ENCODE measurements at places on chromosomes 1 and 21. TPM values are rescaled to one million over a fixed set of nuclear protein-coding genes. Genes with fewer than 3 reads are reported as not detected.

Gene CHIA
- not detected for total RNA-seq

GRCh38 chr1:16129921-16130543 is 25.8 kb downstream of the EPHA2 start:
- DNase-seq = no peak
- H3K4me3 ChIP-seq = no peak overlapping the region
- no peaks in the 10 kb centered on the region for H3K36me3 ChIP-seq
- no peak overlapping the region for H3K27ac ChIP-seq

DNA sequence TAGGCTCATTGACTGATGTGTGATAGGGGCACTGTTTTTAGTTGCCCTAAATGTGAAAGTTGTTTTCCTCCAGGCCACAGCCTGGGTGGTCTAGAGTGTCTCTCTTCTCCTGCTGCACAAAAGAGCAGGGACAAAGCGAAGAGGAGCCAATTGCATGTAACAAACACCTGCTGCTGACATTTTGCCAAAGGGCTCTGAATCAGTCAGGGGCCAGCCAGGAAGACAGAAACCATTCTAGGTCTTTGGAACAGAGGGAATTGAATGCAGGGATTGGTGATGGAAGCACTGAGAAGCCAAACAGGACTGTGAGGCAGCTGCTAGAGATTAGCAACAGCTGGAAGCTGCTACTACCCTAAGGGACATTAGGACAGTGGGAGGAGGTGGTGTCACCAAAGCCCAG is 185.3 kb upstream of the POU3F1 start:
- peaks cover 17% of the 10 kb centered on the region for H3K27me3 ChIP-seq
- no peak overlapping the region for H3K4me3 ChIP-seq
- no peaks in the 10 kb centered on the region for H3K4me1 ChIP-seq
- DNase-seq = no peak
- no peak overlapping the region for H3K27ac ChIP-seq

- peak overlapping the region; percentile 85 for H3K4me3 ChIP-seq
- H3K27ac ChIP-seq = peak overlapping the region; percentile 95
- H3K36me3 ChIP-seq = peaks cover 38% of the 10 kb centered on the region
- H3K27me3 ChIP-seq = peaks cover 7% of the 10 kb centered on the region
- H3K4me1 ChIP-seq = peaks cover 43% of the 10 kb centered on the region
- no peak for DNase-seq
These were observed 891 bp downstream of the HMGN1 start for GRCh38 chr21:39348040-39348354.

Gene CFHR5
- total RNA-seq = not detected

Gene RGS16
- 39.9 TPM for total RNA-seq

Gene CAPN2
- total RNA-seq = 183 TPM

DNA sequence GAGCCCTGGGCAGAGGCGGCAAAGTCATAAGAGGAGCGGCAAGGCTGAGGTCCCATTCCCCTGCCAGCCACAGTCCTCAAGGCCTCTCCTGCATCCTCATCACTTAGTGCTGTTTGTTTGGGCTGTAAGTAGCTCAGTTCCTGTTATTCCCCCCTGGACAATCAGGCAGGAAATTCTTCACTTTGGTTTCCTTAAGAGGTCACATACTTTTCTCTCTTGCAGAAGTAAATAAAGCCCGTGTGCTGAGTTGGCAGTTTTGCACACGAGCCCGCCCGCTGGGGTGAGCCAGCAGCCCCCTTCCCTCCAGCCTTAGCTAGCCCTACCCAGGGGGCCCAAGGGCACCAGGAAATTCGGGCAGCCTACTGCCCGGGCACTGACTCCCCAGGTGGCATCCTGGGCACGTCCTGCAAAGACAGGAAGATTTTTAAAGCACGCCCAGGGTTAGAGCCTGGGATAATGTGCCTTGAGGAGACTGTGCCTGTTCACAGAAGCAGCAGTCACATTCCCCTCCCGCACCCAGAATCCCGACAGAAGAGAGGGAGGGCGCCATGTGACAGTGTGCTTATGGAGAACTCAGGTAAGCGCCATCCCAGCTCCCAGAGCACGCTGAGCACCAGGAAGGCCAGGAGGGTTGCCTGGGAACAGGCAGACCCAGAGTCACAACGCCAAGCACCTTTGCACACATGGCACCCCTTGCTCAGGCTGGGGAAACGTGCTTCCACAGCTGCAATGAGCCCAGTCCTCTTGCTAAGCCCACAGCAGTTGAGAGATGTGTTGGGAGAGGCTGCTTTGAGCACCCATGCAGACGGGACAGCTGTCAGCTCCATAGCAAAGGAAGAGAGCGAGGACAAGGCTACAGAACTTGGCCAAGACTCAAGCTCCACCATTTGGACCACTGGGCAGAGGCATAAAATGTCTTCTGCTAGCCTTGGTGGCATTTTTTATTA is 144.5 kb upstream of the TMEM51 start:
- H3K27ac ChIP-seq = no peak overlapping the region
- no peaks in the 10 kb centered on the region for H3K4me1 ChIP-seq
- H3K36me3 ChIP-seq = no peaks in the 10 kb centered on the region

Measured in activated CD8-positive, alpha-beta memory T cell treated with anti-CD3 and anti-CD28 coated beads, Interleukin-2, amount 10 ng/mL, durations not matched to agents 7 days and 5 days (primary cell).